ENCODE measurements at places on chromosomes 11 and 22.

DNA sequence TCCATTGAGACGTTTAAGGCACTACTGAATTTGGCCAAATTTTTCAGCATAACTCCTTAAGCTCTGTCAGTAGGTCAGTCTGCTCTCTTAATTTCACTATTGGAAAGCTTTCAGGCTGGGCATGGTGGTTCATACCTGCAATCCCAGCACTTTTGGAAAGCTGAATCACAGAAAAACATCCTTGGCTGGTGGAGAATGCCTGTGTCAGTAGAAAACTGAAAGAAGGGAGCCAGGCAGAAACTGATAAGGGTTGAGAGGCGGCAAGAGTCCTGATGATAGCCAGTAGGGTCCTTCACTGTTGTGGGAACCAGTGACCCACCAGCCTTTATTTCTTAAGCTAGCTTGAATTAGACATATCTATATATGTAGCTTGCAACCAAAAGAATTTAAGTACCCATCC is 22.6 kb downstream of the NEU3 start:
- DNase-seq = no peak

- no peak for DNase-seq
These were observed 509.5 kb downstream of the KCNA4 start for GRCh38 chr11:29507376-29507775.

DNA sequence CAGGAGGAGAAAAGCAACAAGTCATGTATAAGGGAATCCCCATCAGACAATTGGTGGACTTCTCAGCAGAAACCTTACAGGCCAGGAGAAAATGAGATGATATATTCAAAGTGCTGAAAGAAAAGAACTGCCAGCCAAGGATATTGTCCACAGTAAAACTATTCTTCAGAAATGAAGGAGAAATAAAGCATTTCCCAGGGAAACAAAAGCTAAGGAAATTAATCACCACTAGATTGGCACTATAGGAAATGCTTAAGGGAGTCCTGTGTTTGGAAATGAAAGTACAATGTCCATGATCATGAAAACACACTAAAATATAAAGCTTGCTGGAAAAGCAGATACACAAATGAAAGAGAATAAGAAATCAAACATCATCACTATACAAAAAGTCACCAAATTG is 282.0 kb downstream of the BLID start:
- no peak for DNase-seq

DNA sequence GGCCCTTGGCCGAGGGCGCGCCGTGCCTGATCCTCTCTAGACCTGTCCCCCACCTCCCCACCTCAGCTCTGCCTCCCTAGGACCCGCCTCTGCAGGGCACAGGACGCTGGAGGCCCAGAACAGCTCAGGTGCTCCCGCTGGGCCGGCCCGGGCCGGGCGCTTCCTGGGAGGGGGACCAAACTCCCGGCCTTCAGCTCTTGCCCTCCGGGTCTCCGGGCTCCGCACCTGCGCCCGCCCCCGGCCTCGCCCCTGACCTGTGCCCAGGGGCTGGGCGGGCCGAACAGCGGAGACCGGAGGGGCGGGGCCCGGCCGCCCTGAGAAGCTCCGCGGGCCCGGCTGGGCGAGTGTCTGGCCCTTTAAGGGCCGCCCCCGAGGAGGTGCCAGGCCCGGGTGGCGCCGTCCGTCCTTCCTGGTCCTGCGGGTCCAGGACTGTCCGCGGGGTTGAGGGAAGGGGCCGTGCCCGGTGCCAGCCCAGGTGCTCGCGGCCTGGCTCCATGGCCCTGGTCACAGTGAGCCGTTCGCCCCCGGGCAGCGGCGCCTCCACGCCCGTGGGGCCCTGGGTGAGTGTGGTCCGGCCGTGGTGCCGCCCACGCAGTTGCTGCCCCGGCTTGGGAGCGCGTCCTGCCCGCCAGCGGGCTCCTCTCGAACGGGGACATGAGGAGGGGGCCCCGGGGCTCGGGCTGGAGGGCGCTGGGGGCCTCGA is at the start of gene SSH3:
SSH3 (plus strand) TSS at position 399 of the 703 bp plus-strand sequence; CDS start at position 495, 96 bp downstream.
- no peak for DNase-seq

DNA sequence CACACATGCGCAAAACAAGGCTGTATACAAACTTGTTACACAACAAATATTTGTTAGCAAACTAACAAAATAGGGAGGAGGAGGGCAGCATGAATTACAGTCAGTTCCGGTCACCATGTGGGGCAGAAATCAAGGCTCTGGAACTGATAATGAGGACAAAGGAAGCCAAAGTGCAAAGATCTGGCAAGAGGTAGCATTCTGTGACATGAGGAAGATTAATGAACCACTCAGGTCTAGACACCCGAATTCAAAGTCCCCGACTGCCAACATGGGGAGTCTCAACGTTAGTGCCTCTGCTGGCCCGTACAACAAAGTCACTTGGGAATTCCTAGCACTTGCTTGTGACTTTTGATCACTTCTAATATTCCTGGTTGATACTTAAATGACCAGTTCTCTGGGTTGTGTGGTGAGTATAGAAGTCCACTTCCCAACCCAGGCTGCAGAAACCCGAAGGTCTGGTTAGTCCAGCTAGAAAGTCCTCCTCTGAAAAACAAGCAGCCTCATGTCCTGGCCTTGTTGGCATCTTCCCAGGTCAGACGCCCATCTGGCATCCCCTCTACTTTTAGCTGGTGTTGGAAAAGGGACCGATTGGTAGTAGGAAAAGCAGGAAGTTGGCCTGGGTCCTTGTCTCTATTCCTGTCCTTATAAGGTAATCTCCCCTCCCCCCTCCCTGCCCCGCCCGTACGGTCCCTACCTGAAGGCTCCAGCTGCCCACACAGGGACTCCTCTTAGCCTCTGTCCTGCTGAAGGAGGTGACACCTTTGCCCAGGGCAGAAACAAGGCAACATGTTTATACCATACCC is 1.6 kb downstream of the SUN2 start:
- DNase-seq = no peak

DNA sequence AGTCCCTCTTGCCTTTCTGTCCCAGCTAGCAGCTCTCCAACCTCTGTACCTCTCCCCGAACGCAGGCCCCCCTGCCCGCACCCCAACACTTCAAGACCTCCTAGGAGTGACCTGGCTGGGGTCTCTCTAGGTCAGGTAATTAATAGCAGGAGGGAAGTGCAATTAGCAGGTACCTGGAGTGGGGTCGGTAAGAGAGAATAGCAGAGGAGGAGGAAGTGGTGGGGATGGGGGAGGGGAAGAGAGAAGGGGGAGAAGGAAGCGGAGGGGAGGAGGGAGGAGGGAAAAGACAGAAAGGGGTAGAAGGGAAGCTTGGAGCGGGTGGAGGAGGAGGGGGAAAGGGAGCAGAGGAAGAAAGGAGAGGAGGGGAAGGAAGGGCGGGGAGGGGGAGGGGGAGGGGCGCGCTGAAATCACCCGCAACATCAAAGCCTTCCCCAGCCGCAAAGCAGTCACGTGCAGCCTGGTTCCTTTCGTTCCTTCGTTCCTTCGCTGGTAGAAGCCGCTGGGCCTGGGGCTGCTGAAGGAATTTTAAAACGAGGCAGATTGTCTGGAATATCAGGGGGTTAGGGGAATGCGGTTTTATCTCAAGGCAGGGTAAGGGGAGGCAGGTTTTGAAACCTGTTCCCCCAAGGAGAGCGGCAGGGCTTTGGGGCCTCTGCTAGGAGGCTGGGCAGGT is 29.3 kb upstream of the TCF20 start:
- DNase-seq = no peak
